ENCODE measurements at places on chromosomes 12 and 14.

- ATAC-seq = no peak
Measured at GRCh38 chr12:78746001-78746400, 118.6 kb upstream of the SYT1 start.

- ATAC-seq = no peak
Measured at GRCh38 chr12:81573228-81573627, 185.9 kb downstream of the PPFIA2 start.

DNA sequence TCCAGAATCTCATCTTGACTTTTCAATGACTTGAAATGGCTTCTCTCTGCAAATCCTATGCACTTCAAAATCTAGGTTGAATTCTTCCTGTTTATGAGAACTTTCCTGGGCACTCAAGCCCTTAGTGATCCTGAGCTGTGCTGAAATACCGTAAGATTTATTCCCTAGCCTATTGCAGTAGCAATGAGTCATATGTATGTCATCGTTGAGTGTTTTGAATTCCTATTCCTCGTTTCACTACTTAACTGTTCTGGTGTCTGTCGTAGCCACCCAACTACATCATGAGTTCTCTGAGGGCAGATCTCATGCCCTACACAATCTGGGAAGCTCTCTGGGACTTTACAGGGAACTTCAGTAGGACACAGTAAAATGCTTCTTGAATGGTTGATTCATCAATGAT is 190.8 kb upstream of the TMEM132C start:
- no peak for ATAC-seq

GRCh38 chr14:81565441-81566290 is 32.0 kb upstream of the SEL1L start:
- ATAC-seq = no peak

GRCh38 chr12:100439797-100440196 is 33.9 kb upstream of the NR1H4 start:
- no peak for ATAC-seq

- ATAC-seq = no peak
Measured at GRCh38 chr12:54479421-54479820, 6.0 kb upstream of the GTSF1 start.

- ATAC-seq = no peak
Measured at GRCh38 chr12:29591140-29592020, 93.9 kb upstream of the OVCH1 start.

GRCh38 chr14:91843437-91843836 is 23.9 kb downstream of the TC2N start:
- ATAC-seq = no peak

DNA sequence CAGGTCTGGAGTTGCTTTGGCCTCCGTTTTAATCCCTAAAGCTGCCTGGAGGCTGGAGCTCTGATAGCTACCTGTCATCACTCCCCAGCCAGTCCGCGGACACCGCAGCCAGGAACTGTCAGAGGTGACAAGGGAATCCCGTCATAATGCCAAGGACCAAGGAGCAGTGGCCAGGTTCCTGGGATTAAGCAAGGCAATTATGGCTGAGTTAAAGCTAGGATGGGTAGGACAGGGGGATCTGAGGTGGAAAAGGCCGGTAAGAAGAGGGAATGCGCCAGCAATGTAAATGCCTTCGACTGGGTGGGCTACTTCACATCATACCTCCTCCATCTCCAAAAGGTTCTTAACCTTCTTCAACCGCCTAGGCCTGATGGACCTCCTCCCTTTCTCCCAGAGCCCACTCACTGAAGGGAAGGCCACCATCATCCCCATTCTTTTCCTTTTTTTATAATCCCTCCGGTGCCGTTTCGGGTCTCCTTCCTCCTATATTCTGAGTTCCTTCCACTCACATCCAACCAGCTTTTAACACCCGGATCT is 1.9 kb downstream of the PPP1R3E start:
- ATAC-seq = no peak

GRCh38 chr14:105578070-105578469 is 51.7 kb downstream of the TMEM121 start:
- no peak for ATAC-seq

GRCh38 chr12:119938049-119938667 is 50.9 kb upstream of the BICDL1 start:
- peak; percentile 53 for ATAC-seq

GRCh38 chr14:99971941-99972747 is 93.1 kb upstream of the EVL start:
- peak; percentile 50 for ATAC-seq

DNA sequence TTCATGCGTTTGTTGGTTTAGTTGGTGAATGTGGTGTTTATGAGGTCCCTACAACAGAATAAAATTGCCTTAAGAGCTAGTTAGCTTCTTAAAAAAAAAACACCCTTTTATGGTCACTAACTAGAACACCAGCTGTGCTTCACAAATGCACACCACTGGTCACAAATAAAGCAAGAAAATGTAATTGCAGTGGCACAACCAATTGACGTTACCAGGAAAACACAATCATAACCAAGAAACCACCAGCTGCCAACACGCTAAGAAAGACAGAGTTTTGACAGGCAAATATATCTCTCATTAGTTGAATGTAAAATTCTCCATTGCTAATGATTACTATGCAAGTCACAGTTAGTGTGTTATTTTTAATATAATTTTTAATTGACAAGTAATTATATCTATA is 389.9 kb downstream of the ADAMTS20 start:
- ATAC-seq = no peak

GRCh38 chr12:13258197-13258596 is 61.7 kb downstream of the EMP1 start:
- ATAC-seq = no peak

DNA sequence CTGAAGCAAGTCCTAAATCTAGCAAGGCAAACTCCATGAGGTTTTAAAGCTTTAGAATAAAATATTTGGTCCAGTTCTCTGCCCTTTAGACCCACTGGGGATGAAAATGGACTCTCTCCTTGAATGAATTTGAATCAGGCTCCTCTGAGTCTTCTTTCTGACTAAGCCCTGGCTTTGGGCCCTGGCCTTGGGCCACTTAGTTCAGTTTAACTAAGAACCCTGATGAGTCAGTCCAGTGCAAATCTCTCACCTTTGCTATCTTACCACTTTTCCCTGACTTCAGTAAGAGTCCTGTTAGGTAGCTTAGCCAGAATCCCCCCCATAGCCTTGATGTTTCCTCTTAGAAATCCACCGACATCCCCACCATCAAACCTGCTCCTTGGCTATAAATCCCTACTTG is 427.5 kb downstream of the SNAPC1 start:
- ATAC-seq = no peak

GRCh38 chr12:121784460-121784859 is 9.0 kb downstream of the RHOF start:
- ATAC-seq = no peak

- peak; percentile 94 for ATAC-seq
Measured at GRCh38 chr12:124774462-124775167, 89.0 kb downstream of the SCARB1 start.

- ATAC-seq = no peak
Measured at GRCh38 chr12:4448943-4449850, 3.6 kb upstream of the FGF6 start.

DNA sequence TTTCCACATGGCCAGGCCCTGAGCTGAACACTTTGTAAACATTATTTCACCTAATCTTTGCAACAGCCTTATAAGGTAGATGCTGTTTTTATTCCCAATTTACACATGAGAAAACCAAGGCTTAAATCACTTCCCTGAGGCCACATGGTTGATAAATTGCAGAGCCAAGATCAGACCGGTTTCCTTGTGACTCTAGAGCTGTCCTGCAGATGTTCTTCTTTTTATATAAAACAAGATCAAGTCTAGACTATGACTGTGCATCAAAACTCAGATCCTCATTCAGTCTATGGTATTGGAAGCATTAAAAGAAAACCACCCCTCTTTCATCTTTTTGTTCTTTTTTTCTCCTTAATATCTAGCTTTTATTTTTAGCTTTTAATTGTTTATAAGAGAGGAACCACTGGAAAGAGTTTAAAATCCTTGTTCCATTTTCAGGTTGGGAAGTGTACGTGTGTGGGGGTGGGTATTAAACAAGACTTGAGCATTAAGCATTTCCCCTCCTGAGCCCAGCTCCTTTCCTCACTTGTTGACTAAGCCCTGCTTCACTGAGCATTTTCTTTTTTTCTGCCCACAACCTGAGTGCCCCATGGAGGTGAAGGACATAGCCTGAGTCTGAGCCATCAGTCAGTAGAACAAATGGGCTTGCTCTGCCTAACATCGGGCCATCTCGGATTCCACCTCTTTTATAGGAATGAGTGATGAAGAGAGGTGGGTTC is 45.4 kb downstream of the GPATCH2L start:
- ATAC-seq = no peak

- no peak for ATAC-seq
Measured at GRCh38 chr12:58433959-58434358, 486.3 kb downstream of the LRIG3 start.

DNA sequence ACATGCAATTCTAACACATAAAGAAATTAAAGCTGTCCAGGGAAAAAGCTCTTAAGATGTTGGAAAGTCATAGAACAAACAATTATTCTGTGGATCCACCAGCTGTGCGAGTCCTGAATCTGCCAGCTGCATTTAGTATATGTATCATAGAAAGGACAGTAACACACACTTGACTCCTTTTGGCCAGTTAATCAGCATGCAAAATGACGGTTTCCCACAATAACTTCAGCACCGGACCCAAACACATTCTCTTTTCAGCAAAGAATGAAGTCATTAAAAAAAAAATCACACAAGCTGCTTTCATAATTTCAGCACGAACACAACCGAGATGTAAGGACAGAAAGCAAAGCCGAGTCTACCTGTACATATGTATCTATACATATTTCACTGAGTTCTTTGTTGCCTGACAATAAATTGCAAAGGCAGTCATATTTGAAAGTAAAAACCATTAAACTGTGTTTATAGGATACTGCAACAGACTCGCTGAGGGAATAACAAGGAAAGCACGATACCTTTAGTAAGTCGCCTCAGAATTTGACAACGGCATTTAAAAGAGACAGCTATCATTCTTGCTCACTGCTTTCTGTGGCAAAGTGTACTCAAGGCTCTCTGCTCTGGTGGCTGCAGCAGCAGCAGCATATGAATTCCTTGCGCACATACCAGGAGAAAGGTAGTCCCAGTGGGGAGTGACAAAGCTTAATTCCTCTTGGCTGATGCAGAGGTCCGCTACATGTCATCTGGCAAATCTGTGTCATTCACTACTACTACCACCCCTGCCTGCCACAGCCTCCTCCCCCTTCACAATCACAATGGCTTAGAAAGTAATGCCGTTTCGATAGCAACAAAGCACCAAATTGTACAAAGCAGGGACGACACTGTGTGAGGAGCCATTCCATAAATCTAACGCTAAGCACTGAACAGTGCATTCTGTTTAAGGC is at the start of gene GRIP1:
GRIP1 (minus strand) TSS at position 739 of the 938 bp plus-strand sequence; CDS start at position 567, 172 bp downstream.
- no peak for ATAC-seq
